ENCODE measurements at places on chromosomes 1 and 21.

- DNase-seq, result no peak
These were observed 260.5 kb downstream of the KCNJ6 start for GRCh38 chr21:37655611-37656300.

DNA sequence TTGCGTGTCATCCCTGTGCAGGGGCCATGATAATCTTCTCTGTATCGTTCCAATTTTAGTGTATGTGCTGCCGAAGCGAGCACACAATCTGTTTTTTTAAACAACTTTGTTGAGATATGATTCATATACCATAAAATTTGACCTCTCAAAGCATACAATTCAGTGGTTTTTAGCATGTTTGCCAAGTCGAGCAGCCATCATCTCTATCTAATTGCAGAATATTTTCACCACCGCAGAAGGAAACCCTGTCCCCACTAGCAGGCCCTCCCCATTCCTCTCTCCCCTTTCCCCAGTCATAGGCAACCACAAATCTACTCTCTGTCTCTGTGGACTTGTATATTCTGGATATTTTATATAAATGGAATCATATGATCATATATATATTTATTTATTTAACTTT, 78.7 kb upstream of the TINAGL1 start:
- no peak for DNase-seq

- DNase-seq, result no peak
These were observed 49.7 kb downstream of the SYF2 start for GRCh38 chr1:25182629-25183028.

GRCh38 chr1:58439946-58440345, 106.6 kb downstream of the OMA1 start:
- DNase-seq, result no peak

- DNase-seq, result no peak
These were observed 220.3 kb downstream of the GRIK1 start for GRCh38 chr21:29719521-29719920.

DNA sequence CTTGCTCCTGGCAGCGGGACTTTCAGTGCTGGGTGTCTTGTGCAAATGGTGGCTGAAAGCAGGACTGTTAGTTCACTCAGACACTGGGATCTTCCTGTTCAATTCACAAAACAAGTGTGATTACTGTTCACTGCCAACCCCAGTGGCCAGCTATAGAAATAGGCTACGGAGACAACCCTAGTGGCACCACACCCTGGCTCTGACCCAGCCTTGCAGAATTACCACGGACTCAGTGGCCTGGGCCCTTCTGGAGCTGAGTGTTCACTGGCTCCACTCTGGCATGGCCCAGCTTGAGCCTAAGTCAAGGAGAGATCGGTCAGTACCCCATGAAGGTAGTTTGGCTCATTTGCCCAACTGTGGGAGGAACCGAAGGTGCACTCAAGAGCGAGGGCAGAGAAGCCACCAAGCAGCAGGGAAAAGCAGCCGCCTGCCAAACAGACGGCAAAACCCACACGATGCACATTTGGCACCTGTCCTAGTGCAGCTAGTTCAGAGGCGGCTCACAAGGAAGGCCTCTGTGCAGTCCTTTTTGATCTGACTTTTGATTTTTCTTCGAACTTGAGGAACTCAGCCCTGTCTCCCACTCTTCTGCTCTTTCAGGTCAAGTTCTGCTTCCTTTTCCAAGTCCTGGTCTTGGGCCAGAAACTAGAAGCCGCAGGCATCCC, 5.9 kb downstream of the KIAA2013 start:
- no peak for DNase-seq

- DNase-seq, result no peak
These were observed at the start of gene C8B for GRCh38 chr1:56965916-56966697. C8B (minus strand) TSS chr1:56966015; CDS start chr1:56965948, 67 bp downstream.

DNA sequence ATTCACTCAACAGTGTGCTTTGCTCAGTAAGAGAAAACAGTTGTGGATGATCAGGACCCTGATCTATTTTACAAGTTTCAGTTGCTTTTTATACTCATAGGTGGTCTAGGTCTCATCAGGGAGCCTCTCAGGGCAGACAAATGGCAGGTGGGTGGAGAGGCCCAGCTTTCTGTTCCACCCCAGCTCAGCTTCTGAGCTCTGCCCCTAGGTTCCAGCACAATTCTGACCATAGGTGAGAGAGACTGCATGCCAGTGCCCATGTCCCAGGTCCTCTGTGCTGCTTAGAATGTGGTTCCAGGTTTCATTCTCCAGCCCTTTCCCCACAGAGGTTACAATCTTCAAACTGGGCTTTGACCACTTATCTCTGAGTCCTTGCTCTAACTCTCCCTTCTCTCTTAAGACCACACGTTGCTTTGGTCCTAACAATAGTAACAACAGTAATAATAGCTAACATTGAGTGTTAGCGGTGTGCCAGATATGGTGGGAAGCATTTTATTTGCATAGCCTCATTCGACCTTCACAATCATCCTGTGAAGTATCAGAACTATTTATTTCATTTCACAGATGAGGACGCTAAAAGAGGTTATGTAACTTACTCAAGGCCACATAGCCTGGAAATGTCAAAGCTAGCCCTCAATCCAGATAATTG, 19.6 kb upstream of the DUSP10 start:
- DNase-seq, result no peak

- DNase-seq, result peak; percentile 82
These were observed 28.1 kb upstream of the PLXNA2 start for GRCh38 chr1:208272311-208272710.

GRCh38 chr1:118249641-118250040, 64.6 kb upstream of the SPAG17 start:
- no peak for DNase-seq

- no peak for DNase-seq
These were observed 60.5 kb downstream of the CAPN9 start for GRCh38 chr1:230807561-230808280.

Measured in NCI-H2171 treated with DMSO at 0.1 percent for 48 hours (cell line).